Right forelimb (tissue), 1 donor: ENCODE measurements at places on chromosomes 16 and 17.

- DNase-seq, result no peak
These were observed 35.1 kb downstream of the CDH1 start for GRCh38 chr16:68772030-68772681.

DNA sequence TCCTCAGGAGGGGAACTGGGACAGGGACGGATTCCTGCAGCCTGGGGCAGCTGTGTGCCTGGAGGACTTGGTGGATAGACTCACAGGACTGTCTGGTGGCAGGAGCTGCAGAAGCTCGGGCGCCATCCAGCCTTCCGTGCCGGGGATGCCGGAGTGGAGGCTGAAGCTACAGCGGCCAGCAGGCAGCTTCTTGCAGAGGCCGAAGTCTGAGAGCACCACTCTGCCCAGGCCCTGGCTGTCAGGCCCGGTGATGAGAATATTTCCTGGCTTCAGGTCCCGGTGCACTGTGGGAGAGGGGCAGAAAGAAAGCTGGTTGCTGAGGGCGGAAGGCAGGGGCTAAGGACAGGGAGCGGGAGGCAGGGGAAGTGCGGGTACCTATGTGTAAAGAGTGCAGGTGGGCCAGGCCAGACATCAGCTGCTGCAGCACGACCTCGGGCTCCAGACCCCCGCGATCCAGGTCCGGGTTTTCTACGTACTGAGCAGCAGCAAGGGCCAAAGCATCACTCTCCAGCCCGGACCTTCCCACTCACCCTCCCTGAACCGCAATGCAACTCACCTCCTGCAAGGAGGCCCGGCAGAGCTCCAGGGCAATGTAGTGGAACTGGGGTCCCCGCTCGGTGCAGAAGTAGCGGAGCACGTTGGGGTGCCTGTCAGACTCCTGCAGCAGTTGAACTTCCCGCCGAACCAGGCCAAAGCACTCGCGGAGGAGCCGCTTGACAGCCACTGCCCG, 16.1 kb downstream of the PLK1 start:
- DNase-seq, result no peak

- no peak for DNase-seq
These were observed 2.0 kb upstream of the IL21R start for GRCh38 chr16:27399969-27400368.

- DNase-seq, result no peak
These were observed 49.2 kb downstream of the CUEDC1 start for GRCh38 chr17:57905875-57906455.

- DNase-seq, result no peak
These were observed 1.4 kb downstream of the ZSWIM7 start for GRCh38 chr17:15998031-15998562.

GRCh38 chr17:43789482-43789881, 9.2 kb downstream of the CFAP97D1 start:
- DNase-seq, result no peak

DNA sequence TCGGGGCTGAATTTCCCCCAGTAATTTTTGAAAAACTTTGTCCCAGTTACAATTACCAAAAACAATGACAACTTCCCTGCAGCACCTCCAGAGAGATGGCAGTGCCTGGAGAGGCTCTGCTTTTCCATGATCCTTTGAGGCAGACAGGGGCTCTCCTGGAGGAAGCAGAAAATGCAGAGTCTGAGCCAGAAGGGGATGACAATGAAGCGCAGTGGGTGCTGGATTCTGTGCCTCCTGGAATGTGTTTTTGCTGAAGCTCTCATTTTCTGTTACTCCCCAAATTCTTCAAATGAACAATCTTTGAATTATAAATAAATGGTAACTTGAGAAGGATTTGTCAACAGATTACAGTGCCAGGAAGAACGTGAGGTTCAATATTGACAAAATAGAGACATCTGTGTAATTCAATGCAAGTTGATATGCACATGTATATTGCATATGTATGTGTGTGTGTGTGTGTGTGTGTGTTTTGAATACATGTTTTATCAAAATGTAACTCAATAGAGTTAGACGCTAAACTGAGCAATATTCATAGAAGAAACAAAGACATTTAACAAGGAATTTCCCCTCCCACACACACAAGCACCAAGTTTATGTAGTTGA, 9.7 kb upstream of the RUSF1 start:
- DNase-seq, result no peak

DNA sequence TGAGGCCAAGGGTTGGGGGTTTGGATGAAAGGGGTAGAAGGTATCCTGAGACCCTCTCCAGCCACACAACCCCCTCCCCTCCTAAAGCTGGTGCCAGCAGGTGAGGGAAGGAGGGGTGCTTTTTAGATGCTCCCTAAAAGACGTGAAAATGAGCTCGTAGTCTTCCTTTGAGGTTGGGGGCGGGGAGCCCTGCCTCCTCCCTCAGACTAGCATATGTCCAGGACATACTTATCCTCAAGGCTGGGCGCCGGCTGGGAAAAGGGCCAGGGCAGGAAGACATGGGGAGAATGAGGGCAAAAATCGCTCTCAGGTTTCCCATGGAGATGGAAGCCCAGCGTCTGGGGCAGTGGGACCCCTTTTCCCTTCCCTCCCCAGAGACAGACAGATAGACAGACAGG, 26.7 kb downstream of the SRCIN1 start:
- DNase-seq, result no peak

DNA sequence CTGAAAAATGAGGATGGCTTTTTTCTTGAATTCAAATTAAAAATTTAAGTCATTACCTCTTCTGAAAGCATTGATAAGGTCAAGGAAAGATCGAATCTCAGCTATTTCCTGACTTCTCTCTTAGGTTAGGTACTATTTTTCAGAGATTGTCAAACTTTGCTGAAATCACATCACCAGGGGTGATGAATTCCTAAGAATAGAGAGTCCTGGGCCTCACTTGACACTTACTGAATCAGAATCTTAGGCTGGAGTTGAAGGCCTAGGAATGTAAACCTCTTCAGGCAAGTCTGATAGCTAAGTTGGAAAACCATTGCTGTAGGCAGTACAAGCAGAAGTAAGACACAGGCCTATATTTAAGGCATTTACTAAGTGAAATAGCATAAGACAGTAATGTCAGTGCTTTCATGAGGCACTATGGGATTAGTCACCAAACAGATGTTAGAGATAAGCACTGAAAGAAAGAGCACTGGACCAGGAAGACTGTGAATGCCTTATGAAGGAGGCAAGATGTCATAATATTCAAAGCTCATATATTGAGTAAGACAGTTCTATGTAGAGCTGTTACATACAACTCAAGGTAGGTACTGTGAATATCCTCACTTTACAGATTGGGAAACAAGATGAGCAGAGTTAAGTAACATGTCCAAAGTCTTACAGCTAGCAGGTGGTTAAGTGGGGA, 21.5 kb downstream of the DCAF7 start:
- DNase-seq, result no peak

DNA sequence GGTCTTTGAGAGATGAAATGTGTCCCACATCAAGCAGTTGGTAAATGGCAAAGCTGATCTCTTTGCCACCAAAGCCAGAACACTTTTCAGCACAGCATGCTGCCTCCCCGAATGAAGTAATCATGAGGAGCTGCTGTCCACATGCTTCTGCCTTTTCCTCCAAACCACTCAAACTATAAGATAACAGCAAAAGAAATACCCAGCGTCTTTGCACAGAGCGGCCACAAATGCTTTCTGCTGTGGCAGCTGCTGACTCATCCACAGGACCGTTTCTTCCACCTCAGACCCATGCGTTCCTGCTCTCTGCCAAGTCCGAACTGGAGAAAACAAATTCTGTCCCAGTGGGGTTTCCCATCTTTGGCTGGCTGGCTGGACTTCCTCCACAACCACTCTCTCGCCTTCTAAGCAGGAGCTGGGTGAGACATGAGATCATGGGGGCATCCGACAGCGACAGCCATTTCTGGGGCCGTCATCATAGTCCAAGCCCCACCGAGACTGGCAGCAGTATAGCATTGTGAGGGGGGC, 27.1 kb downstream of the TBC1D3B start:
- DNase-seq, result no peak

GRCh38 chr17:40063901-40064531, 1.3 kb downstream of the THRA start:
- DNase-seq, result no peak

- DNase-seq, result no peak
These were observed 280.6 kb upstream of the SALL1 start for GRCh38 chr16:51431517-51432241.

- no peak for DNase-seq
These were observed 28.1 kb downstream of the HEATR3 start for GRCh38 chr16:50093607-50094539.

DNA sequence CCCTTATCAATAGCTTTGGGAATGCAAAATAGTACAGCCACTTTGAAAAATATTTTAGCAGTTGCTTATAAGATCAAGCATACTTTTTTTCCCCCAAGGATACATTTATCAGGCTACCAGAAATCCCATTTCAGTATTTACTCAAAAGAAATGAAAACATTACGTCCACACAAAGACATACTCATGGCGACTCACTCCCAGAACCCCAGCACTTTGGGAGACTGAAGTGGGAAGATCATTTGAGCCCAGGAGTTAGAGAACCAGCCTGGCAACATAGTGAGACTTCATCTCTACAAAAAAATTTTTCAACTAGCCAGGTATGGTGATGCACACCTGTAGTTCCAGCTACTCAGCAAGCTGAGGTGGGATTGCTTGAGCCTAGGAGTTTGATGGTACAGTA, 5.9 kb downstream of the SKA2 start:
- DNase-seq, result no peak

DNA sequence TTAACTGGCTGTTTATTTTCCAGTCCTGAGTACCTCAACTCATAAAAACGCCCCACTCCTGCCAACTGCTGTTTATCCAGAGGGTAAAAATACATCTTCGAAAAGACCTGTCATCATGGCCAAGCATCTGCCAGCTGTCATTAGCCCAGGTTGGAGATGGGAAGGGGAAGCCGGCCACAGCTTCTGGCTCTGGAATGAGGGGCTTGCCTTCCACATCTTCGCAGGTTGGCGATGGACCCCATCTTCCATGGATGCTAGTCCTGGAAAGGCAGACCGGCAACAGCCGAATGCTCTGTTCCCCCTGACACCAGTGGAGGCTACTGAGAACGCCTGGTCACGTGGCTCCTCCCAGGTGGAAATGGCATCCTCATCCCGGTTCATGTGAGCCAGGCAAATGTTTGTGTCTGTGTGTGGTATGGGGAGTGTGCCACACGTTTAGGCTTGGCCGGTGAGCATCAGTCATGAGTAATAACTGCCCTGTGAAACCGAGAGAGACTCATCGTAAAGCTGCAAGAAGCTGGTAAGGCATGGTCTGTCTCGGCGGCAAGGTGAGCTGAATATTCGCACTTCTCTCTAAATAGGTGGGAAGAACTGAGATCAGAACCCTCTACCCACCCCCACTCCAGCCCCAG, 420 bp upstream of the KRTAP17-1 start:
- no peak for DNase-seq

DNA sequence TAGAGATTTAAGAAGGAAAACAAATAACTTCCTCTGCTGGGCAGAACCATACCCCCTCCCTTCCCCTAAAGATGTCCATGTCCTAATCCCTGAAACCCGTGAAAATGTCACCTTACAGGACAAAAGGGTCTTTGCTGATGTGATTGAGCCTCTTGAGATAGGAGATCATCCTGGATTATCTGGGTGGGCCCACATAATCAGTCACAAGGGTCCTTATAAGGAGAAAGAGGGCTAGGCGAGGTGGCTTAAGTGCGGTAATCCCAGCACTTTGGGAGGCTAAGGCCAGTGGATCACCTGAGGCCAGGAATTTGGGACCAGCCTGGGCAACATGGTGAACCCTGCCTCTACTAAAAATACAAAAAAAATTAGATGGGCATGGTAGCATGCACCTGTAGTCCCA, 12.0 kb upstream of the SLC39A11 start:
- DNase-seq, result no peak

- no peak for DNase-seq
These were observed 17.9 kb downstream of the C1QTNF1 start for GRCh38 chr17:79041723-79042420.

GRCh38 chr16:21260870-21261791, 17.0 kb downstream of the CRYM start:
- DNase-seq, result no peak

DNA sequence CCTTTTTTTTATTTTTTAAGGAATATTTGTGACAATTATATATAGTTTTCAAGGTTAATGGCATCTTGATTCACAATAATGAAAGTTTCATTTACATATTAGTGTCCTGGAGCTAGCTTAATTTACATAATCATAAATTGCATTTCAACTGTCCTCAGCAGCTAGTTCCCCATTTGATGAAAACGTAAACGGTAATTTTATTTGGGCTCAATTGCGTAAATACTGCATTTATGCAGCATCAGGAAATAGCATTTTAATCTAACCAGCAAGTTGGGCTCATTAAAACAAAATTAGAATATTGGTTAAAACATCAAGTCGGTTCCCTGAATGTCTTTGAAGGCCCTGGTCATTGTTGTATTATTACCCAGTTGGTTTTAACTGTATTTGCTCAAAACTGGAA, 136.8 kb upstream of the CDH5 start:
- no peak for DNase-seq

DNA sequence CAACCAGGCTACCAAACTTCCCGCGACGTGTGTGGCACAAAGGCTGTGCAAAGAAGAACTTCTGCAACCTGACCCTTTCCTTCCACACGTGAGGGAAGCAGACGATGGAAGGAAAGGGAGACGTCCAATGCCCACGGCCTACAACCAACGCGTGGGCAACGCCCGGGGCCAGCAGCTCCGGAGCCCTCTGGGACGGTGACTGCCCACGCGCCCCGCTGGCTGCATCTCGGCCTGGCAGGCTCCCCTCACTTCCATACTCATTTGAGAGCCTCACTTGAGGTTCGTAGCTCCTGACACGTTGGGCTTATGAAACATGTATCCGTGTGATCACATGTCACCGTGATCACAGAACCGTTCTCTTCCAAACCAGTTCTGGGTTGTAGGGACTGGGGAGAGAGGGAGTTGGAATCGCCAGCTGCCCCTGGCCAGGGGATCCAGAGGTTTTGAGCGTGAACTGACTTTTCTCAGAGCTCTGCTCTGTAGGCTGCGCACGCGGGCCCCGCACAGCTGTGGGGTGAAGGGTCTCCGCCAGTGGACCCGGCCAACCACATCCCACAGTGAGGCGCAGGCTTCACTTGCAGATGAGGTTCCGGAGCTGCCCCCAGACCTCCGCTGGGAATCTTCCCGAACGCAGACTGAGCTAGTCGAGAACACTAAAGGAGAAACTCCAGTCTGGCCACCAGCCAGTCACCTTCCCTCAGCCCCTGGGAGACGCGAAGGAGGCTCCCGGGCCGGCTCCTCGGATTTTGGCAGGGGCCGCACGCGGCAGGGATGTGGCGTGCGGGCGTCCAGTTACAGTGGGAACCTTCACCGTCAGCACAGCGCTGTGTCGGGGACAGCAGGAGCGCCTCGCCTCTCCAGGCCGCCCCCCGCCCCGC, 1.0 kb downstream of the LMF1 start:
- peak; percentile 73 for DNase-seq
